ENCODE measurements at places on chromosomes 6 and 20.

DNA sequence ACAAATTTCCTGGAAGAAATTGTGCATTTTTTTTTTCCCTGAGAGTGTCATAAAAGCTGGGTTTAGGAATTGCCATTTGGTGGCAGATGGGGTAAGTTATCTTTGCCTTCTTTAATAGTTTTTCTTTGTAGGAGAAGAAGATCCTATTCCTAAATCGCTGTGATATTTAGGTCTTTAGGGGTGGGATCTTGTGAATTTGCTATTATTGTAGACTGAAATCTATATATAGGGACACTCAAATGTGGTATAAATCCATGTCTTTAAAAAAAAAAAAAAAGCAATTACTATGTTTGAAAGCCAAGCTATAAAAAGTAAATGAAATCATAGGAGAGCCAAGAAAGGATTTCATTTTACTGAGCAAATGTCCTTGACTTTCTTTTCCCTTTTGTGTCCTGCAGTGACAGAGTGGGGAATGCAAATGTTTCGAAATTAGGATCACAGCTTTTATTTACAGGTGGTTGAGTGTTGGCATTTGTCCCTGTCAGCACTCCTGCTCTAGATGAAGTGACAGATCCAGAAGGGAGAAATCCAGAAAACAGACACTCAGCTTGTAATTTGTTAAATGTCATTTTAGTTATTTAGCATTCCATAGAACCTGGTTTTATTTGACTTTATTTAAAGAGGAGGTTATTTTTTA lies 29.4 kb downstream of the TIAM2 start:
- no peak for DNase-seq

DNA sequence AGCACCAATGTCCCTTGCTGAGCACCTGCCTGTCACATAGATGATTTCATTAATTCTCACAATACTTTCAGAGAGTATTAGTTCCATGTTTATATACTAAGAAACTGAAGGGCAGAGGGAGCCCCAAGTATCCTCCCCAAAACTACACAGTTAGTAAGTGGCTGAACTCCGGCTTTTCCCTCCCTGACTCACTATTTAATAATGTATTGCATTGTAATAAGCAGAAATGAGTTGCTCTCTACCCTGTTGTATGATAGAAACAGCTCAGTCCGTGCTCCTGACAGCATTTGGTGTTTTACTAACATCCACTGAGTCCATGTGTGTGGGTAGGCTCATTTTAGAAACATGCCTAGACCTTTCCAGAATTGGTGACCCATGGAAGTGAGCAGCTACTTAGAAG lies 76.8 kb downstream of the OLIG3 start:
- DNase-seq = no peak

- no peak for DNase-seq
These were observed 3.6 kb upstream of the HS3ST5 start for GRCh38 chr6:114346451-114346850.

DNA sequence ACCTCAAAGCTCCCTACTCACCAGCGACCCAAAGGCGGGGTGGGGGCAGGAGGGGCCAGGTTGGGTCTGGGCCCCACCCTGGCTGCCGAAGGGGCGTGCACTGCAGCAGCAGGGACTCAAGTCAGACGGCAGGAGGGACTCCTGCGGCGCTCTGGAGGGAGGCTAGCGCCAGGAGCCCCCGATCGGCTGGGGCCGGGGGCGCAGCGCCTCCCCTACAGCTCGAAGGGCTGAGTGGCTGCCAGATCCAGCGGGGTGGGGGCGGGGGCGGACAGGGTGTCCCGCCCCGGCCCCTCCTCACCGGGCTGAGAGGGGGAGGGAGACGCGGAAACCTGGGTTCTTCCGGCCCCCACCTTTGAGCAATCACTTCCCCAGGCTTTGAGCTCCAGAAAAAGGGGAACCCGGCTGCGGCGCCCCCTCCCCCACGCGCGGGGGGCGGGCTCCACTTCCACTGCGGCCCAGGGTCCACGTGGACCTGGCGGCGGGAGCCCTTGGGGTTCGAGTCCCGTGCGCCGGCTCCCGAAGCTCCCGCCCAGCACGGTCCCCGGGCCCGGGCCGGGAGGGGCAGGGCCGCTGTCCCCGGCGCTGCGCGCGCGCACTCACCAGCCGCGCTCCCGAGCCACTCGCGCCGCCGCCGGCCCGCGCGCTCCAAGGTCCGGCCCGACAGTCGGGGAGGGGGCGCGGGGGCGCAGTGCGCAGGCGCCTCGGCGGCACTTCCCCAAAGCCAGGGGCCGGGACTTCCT lies at the start of gene RGS19:
Gene RGS19, minus strand, starts transcription at position 246 of the 740 bp plus-strand sequence. CDS start 2,632 bp downstream, outside the sequence.
- DNase-seq = peak; percentile 88

DNA sequence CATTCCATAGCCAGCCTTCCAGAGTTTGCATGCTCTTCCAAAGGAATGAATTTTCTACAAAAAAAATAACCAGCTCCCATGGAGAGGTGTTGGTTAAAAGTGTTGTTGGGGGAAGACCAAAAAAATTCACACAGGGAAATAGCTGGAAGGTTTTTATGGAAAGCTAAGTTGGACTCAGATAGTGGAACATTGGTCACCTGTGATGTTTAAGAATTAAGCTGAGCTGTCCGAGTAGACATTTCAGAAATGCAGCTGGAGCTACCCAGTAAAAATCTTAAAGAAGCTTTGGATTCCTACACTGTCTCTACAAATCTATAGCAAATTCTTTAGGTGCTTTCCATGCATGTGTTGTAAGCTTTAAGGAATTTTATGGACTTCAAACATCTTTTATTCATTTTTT lies 155.5 kb downstream of the THBS2 start:
- DNase-seq = no peak

DNA sequence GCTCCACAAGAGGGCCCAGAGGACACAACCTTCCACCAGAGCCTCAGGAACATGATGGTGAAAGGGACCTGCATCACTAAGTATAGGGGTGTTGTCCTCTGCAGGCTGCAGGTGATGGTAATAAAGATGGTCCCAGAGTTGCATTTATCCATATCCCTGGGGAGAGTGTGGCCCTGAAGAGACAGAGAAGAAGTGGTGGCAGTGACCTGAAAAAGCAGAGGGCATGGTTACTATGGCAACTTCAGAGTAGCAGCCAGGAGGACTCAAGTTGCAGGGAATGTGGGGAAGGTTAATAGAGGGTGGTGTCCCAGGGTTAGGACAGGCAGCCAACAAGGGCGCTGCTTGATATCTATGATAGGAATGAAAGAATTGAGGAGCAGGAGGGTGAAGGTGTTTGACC lies 57.1 kb downstream of the HLA-A start:
- DNase-seq = no peak

GRCh38 chr20:17469246-17470030 lies 61.7 kb downstream of the BFSP1 start:
- DNase-seq = no peak
